ENCODE measurements at places on chromosomes 12 and 14.

GRCh38 chr14:24274101-24274543, 2.7 kb upstream of the RABGGTA start:
- DNase-seq = no peak

DNA sequence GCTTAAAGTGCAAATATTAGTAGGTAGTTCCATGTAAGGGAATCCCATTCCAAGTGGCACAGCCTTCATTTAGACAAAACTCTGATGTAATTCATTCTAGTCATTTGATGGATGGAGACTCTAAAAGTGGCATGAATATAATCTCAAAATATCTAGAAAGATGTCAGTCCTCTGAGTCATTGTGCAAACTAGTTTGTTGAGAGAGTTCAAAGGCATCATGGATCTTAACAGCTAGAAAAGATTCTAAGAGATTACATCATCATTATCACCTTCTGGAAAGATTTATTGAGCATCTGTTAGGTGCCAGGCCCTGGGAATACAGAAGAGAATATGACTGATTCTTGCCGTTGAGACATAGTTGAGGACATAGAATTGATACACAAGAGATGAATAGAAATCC, 30.7 kb downstream of the CRADD start:
- DNase-seq = no peak

DNA sequence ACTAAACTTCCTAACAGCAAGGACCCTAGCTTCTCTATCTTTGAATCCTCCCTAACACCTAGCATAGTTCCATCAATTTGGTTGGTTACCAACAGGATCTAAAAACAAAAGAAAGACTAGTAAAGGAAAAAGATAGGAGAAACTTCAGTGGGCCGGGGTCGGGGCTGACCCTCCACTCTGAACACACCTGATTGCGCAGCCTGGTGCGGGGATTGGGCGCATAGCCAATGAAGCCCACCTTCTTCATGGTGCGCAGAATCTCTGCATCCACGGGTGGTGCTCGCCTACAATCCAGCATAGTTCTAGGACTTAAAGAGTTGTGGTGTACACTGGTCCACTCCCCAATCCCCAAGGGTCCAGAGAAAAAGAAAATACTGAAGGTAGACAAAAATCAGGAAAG, 7.7 kb downstream of the PAN2 start:
- DNase-seq = no peak

DNA sequence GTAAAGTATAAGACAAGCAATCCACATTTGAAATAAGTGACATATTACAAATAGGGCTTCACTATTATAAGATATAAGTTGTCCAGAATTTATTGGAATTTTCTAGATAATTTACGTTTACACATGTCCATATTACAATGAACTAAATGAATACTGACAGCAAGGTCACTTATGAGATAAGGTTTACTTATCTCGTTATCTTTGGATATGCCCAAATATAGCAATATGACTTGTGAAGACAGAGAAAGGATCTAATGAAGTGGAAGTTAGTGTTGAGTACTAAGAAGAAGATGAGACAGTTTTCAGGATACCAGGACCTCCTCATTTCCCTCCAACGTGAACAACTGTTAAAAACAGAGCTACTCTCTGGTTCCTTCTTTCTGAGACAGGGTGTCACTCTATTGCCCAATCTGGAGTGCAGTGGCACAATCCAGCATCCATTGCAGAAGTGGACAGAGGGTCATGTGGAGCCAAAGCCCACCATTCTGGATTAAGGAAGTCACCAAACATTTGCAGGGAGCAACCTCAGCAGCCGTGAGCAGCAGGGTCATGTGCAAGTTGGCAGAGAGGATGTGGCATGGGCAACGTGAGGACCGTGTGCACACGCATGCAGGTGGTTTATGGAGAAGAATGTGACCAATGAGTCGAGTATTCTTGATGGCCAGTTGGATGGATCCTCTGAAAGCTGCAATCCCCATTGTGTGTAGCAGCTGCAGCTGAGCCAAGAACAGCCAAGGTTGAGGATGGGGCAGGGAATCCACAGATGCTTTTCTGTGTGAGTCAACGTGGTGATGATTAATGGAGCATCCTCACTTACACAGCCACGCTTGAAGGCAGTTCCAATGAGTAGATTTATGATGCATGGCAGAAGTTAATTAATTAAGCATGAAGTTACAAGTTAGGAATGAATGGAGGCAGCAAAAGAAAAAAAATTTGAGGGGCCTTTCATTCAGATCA, 111.0 kb downstream of the BICD1 start:
- no peak for DNase-seq

DNA sequence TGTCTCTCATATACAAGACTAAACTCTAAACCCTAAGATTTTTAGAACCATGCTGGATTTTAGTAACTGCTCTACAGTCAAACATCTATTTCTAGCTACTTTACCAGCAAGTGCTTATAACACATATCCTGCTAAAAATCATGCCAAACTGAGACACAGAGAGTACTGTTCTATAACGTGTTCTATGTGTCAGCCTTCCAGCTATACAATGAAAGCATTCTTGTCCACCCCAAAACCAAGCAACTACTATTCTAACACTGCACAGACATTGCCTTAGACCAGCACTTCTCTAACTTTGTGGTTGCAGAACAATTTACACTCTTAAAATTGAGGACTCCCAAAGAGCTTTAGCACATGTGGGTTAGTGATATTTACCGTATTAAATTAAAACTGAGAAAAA, 85.7 kb downstream of the SPPL3 start:
- no peak for DNase-seq

All from activated gamma-delta T cell treated with Interleukin-2 at 50 U/mL for 16 hours (primary cell).